ENCODE measurements at places on chromosomes 2 and 18.

DNA sequence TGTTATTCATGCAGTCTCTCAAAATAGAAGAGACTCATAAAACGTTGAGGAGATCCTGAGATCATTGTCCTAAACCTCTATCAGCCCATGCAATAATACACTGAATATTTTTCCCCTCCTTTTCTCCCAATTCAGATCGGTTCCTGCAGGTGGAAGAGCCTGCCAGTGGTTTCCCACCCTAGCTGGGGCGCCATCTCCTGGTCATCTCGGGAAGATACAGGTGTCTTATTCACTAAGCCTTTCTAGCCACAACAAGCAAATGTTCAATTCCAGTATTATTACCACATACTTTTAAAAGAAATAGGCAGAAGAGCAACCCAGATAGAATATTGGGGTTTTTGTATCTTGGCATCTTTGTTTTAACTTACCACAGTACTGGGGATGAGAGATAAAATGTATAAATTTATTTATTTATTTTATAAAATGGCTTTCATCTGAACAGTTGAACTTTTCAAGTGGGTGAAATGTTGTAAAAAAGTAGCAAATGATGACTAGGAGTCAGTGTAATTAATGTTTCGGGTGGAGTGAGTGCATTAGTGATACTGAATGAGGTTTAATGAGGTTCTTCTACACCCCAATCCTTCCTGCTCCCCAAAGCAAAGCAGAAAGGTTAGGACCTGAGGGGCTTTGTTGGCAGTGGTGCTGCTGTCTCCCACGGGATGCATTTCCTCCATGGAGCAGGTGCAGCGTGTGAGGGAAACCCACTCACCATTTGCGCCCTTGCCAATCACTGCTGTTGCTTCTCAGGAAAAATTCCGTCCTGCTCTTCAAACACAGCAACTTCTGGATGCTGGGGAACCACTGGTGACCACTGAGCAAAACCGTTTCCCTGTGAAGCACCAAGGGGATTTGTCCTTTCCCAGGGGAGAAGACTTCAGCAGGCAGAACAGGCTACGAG lies 147.1 kb upstream of the FHL2 start:
- DNase-seq = peak; percentile 29

DNA sequence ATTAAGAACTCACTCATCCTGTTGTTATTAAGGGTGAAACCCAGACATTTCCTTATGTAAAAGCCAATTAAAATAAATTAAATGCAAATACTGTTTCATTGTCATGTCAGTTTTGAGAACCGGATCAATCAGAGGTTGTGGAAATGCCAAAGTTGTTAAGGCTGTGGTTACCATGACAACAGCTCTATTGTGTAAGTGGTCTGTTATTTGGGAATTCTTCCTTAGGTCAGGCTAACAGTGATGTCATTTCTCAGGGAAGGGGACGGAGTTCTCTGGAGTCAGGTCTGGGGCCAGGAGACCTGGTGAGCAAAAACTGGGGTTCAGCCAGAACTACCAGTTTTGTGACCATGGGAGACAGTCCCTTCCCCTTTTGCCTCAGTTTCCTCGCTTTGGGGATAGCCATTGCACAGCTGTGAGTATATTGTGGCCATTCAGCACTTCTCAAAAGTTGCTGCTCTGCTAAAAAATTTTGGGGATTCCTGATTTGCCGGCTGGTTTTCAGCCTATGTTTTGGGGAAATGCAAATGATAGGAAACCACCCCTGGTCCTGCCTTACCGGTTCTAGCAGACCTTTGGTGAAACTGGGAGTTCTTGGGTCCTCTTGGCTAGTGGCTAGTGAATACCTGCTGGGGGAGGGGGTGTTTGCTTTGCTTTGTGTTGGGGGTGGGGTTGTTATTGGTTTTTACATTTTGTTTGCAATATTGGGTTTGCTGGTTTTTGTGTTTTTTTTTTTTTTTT lies 21.6 kb downstream of the HPCAL1 start:
- no peak for DNase-seq

- DNase-seq = no peak
These were observed 539.2 kb downstream of the SLC4A3 start for GRCh38 chr2:220166616-220167015.

DNA sequence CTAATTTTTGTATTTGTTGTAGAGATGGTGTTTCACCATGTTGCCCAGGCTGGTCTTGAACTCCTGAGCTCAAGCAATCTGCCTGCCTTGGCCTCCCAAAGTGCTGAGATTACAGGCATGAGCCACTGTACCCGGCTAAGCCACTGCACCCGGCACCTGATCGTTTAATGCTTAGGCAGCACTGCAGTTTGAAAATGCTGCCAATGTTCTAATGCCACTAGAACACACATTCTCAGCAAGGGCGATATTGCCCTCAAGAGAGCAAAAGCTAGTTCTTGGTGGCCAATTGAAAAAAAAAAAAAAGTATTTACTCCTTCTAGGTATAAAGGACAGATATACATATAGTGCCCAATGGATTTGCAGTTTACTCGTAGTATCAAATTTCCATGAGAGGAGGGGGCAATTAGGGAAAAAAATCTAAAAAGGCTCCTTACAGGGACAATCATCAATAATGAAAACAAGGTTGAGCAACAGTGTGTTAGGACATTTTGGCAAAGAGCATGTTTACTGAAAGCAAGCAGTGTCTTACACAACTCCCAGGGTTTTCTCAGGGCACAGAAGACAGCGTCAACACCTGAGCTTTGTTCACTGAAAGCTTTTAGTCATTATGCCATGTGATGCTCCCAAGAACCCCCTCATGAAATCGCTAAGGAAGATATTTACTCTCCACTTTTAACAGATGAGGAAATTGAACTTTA lies 199.9 kb upstream of the PKDCC start:
- DNase-seq = no peak

GRCh38 chr18:76986406-76986805 lies 146.2 kb downstream of the MBP start:
- no peak for DNase-seq

DNA sequence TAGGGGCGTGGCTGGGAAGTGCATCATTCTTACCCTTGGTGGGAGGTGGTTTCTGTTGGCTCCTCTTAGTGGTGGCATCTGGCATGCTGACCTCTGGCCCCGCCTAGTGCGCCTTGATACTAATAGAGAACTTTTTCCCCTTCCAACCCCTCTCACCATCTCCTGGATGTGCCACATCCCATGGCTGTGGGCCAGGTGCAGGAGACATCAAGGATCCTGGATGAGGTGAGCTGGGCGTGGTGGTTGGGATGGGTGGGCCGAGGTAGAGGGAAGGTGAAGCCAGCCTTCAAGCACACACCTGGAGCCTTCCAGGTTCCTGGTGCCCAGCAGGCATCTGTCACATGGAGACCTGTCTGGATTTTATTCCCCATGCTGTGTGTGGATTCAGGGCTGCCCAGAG lies 149.2 kb downstream of the DYSF start:
- no peak for DNase-seq
